ENCODE measurements at places on chromosomes 1 and 21.

DNA sequence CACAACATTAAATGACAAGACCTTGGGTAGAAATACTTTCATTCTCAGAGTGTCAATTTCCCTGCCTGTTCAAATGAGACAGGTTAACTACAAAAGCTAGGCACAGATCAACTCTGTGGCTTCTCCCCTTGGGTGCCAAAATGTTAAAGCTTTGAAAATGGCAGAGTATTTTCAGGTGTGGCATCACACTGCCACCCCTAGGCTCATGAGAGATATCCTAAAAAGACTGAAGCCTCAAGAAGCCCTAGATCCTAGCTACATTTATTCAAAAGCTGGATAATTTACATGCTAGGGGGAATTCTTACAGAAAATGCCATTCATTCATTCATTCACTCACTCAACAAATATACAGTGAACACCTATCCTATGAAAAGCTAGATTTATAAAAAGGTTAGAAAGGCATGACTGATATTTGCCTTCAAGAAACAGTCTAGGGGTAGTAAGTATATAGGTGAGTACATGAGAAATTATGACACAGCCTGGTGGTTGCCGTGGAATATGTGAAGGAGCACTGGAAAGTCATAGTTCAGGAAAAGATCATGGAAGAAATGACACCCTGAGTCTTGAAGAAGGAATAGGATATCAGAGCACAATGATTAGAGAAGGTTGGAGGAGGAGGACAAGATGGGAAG is 15.9 kb upstream of the RAB4A start:
- no peak for DNase-seq

- no peak for DNase-seq
Measured at GRCh38 chr1:232704694-232705680, 75.1 kb upstream of the SIPA1L2 start.

DNA sequence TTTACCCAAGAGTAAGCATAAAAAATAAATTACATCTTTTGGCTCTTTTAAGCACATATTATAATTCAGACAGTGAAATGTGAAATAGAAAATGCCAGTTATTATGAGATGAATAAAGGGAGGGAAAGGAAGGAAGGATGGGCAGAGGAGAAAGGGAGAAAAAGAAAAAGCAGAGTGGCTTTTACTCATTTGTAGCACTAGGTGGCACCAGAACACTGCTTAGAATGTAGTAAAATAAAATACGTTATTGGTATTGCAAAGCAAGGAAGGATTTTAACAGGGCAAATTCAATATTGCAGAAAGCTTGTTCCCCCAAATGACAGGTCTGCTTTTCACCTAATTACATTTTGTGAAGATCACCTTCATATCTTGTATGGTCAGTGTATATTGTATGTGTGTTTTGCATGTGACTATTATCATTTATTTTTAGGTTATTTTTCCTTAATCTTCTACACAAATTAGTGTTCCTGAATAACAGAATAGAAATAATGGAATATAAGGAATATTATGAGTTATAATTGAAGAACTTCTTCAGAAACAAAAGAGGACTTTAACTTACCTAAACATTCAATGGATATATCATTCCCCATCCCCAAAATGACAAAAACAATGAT is 9.1 kb upstream of the PCNX2 start:
- DNase-seq, result no peak

- no peak for DNase-seq
Measured at GRCh38 chr1:74399249-74399648, 113.2 kb downstream of the LRRC53 start.

Data from stimulated activated CD4-positive, alpha-beta T cell treated with anti-CD3 and anti-CD28 coated beads, Interleukin-12 subunit alpha, Interleukin-12 subunit beta, amount 100 ng/mL, for 4 hours (primary cell).